ENCODE measurements at places on chromosomes 2 and 18.
A peak's percentile ranks its signal among the peaks of the same experiment; 100 is the strongest.

DNA sequence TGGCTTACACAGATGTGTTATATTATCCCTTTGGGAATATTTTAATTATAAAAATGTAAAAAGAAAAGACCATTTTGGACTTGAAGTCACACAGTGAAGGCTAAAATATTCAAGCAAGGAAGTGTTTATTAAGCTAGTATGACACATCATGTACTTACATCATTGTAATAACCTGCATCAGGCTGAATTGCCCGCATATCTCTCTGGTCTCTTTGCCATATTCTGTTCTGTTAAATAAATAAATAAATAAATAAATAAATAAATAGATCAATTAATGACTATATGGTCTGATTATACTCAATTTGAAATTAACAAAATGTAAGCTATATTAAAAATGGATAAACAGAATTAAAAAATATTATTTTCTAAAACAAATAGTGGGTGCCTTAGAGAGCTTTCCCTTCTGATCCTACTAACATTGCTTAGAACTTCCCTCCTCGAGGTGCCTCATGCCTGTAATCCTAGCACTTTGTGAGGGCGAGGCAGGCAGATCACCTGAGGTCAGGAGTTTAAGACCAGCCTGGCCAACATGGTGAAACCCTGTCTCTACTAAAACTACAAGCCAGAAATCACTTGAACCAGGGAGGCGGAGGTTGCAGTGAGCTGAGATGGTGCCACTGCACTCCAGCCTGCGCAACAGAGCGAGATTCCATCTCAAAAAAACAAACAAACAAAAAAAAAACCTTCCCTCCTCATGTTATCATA, 42.0 kb downstream of the WDR33 start:
- DNase-seq: no peak

- peak; percentile 67 for DNase-seq
These were observed 6.3 kb upstream of the PLEKHM3 start for GRCh38 chr2:208031608-208032019.

GRCh38 chr2:100799686-100800085, 20.3 kb upstream of the NPAS2 start:
- DNase-seq: no peak

DNA sequence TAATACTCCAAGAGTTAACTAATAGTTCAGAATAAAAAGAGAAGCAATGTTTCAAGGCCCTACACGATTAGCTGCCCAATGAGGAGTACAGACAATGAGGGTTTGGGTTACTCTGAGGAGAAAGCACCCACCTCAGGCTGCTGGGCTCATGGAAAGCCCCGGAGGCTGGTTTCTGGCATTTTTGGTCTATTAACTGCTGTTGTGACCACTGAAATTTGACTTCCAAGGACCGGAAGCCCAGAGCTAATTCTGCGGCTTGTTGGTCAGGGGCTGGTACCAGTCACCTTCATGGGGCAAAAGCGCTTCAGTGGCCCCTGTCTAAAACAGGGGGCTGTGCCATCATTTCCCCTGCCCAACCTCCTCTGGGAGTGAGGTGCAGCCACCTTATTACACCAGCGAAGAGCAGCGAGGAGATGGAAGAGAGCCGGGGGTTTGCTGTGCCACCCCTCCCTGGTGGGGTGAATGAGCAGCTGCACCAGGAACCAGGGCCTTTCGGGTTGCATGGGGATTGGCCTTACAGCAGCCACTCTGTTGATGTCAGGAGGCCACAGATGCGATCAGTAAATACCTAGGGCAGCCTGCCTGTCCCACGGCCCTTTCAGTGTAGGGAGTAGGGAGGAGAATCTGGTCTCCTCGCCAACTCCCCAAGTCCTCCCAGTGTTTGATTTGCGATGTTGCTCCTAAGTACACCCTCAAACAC, 131.3 kb downstream of the CELF4 start:
- DNase-seq: no peak

GRCh38 chr2:83475371-83475770, 983.7 kb downstream of the SUCLG1 start:
- DNase-seq: no peak

DNA sequence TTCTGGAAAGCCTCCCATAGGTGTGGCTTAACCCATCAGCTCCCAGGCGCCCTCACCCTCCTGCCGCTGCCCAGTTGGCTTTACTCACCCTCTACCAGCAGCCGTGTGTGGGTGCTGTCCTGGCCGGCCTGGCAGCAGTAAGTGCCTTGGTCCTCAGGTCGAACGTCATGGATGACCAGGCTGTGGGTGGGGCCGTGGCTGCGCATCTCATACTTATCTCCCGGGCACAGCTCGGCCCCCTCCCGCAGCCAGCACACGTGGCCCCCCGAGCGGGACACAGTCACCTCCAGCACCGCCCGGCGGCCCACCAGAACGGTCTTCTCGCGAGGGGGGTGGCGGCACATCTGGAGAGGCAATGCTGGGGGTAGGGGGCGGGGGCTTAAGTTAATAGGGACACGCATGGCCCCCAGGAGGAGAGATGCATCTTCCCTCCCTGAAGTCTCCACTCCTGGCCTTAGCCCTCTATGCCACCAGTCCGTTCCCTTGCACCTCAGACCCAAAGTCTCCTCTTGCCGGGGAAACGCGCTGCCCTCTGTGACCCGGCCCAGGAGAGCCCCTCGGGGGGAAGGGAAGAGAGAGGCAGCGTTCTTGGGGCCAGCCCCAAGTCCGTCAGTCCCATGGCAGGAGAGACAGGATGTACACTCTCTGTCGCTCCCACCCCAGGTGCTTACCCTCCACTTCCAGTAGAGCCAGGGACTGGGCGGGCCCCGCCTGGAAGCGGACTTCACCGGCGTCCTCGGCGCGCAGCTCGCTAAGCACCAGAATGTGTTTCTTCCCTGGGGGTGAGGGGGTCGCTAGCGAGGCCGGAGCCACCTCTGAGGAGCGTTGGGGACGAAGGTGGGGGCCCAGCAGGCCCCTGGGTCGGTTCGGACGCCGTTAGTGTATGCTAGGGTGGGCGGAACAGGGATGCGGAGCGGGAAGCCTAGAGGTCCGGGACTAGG, 7.9 kb downstream of the TMEM198 start:
- DNase-seq: no peak

DNA sequence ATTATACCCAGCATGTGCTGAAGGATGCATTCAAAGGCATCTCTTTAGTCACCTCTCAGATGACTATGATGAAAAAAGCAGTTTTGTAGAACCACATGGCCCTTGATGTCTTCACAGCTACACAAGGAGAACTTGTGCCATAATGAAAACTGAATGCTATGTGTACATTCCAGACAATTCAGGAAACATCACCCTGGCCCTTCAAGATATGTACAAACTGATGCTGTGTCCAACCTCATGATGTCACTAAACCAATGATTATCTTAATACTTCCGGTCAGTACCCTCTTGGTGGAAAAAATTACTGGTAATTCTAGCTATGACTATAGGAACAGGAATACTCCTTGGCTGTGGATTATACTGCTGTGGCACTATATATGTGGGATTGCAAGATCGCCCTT, 20.0 kb downstream of the DUSP11 start:
- DNase-seq: no peak

- DNase-seq: no peak
These were observed 267.4 kb upstream of the CHAC2 start for GRCh38 chr2:53500181-53500580.

DNA sequence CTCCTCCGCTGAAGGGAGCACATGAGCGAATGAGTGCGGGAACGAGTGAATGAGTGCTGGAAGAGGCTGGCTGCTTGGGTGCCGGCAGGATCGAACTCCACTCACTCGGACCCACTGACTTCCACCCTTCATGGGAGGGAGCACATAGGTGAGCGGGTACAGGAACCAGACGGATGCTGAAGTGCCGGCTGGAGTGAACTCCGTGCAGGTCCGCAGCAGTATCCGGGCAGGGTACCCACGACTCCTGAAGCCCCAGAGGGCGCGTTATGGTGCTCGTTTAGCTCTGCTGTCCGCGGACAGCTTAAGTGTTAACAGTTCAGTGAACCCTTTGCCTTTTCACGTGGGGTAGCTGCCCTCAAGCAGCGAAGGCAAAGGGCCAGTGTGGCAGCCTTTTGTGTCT, 23.2 kb downstream of the RPRM start:
- DNase-seq: peak; percentile 56

DNA sequence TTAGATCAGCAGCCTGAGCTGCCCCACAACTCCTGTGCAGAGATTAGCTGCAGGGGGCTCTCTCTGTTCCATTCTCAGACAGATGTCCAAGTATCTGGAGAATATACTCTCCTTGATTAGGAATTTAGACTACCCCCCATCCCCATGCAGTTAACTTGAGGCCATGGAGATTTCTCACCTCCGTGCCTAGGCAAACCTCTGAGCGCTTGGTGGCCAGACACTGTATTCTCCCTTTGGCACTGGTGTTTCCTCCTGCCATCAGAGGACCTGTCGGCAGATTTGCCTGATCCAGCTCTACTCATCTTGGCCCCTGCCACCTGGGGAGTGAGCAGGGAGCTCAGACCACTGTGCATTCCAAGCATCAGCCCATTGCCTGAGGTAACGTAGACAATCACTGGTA, 48.3 kb downstream of the ZNF804A start:
- DNase-seq: no peak

DNA sequence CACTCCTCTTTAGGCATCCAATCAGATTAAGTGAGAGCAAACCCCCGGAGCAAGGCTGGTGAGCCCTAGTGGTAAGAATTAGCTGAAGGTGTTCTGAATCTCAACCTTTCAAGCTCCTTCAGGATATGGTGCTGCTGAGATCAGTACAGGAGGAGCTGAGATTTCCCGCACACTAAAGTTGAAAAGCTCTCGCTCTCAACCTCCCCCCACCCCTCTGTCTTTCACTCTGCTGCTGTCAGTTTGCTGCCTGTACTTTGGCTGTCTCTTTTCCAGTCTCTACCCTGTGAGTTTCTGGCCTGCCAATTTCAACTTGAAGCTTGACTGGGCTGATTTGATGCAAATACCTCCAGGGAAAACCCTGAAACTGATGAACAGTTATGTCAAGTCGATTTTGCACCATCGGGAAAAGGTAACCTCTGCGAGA, 15.7 kb downstream of the ZEB2 start:
- DNase-seq: no peak

GRCh38 chr2:48081317-48081628, 175.0 kb upstream of the FBXO11 start:
- no peak for DNase-seq

GRCh38 chr2:185785851-185786473, 47.4 kb downstream of the FSIP2 start:
- no peak for DNase-seq

- DNase-seq: no peak
These were observed 47.9 kb downstream of the SH3RF3 start for GRCh38 chr2:109176928-109177327.

DNA sequence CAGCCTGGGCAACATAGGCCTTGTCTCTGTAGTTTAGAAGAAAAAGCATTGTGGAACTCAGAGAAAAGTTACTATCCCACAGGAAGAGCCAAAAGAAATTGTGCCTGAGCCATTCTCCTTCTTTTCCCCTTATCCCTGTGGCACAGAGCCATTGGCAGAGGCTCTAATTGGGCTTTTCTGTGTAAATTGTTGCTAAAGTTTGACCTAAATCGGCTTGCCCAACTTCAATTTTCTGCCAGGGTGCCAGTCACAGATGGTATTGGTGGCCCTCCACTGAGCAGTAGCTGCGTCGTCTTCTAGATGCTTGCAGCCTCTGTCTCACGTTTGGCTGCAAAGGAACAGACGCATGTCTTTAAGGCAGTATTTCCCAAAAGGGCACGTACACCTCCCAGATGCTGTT, 30.3 kb downstream of the ZNF532 start:
- DNase-seq: no peak

DNA sequence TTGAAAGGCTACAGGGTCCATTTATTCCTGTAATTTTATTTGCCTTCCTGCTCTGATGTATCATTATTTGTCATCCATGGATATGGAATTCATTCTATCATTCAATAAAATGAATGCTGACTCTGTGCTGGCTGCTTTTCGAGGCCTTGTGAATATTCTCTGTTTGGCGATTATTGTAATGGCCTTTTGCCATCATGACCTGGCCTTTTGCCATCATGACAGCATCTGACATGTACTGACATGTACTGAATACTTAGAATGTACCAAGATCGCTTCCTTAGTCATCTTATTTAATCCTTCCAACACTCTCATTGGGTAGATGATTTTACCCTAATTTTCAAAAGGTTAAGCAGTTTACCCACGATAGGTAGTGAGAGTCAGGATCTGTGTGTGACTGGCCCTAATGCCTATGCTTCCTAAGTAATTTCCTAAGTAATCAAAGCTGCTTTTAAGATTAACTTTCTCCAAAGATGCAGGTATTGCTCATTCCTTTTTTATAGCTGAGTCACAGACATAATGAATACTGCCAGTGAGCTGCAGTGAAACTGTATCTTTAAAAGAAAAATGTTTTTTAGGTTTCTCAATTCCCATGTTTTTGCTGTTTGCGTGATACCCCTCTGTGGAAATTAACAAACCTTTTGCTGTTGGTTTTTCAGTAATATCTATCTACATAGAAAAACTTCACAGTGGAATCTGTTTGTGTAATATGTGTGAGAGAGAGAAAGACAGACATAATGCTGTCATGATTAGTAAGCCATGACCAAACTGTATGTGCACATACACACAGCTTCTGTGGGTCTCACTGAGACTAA, 127.8 kb downstream of the CERS6 start:
- no peak for DNase-seq

GRCh38 chr2:18855027-18855426, 265.7 kb upstream of the NT5C1B start:
- no peak for DNase-seq

DNA sequence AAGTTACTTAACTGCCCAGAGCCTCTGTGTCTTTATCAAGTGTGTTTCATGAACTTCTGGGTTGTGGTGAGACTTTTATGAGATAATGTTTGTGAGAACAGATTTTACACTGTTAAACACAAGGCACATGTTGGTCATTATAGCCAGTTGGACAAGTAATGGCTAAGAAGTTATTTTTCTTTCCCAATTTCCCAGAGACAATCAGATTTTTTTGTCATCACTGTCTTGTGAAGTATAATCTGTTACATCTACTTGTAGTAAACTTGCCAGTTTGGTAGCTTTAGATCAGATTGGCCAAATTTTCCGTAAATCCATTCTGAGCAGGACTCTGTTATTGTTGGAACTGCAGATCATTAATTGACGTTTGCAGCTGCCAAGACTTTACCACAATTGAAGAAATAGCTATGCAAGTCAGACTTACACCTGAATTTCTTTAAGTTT, 838.8 kb downstream of the SLC4A3 start:
- DNase-seq: no peak

GRCh38 chr2:68388772-68389171, 23.7 kb downstream of the PLEK start:
- no peak for DNase-seq

DNA sequence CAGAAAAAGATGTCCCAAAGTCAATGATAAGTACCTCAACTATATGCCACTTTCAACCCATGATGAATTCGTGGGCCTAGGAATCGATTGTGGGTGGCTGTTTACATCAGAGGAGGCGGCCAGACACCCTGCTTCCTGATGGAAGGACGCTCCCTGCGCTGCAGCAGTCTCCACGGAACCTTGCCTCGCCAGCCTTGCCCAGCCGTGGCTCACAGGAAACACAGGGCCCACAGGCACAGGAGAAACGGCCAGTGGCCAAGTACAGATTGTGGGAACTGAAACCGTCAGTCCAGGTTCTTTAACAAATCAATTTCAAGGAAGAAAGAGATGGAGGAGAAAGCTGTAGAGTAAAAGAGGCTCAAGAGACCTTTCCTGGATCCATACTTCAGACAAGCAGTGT, 101.5 kb upstream of the NFATC1 start:
- DNase-seq: no peak
